Right atrium auricular region (tissue), 2 donors: ENCODE measurements at places on chromosomes 4 and X. TPM values are rescaled to one million over a fixed set of nuclear protein-coding genes. Genes with fewer than 3 reads are reported as not detected.

GRCh38 chr4:112327965-112328733, 31.0 kb downstream of the ALPK1 start:
- no peak for DNase-seq

The ETDA gene
- total RNA-seq: not detected

GRCh38 chr4:83364312-83364711, 29.7 kb upstream of the HPSE start:
- no peak for DNase-seq

GRCh38 chr4:170697045-170697444, 607.3 kb upstream of the AADAT start:
- no peak for DNase-seq

The DIAPH2 gene
- total RNA-seq: 11.6 TPM

- DNase-seq: no peak
These were observed 200.4 kb downstream of the MAB21L2 start for GRCh38 chr4:150782311-150782710.

GRCh38 chr4:4607336-4608213, 65.7 kb upstream of the STX18 start:
- no peak for DNase-seq

DNA sequence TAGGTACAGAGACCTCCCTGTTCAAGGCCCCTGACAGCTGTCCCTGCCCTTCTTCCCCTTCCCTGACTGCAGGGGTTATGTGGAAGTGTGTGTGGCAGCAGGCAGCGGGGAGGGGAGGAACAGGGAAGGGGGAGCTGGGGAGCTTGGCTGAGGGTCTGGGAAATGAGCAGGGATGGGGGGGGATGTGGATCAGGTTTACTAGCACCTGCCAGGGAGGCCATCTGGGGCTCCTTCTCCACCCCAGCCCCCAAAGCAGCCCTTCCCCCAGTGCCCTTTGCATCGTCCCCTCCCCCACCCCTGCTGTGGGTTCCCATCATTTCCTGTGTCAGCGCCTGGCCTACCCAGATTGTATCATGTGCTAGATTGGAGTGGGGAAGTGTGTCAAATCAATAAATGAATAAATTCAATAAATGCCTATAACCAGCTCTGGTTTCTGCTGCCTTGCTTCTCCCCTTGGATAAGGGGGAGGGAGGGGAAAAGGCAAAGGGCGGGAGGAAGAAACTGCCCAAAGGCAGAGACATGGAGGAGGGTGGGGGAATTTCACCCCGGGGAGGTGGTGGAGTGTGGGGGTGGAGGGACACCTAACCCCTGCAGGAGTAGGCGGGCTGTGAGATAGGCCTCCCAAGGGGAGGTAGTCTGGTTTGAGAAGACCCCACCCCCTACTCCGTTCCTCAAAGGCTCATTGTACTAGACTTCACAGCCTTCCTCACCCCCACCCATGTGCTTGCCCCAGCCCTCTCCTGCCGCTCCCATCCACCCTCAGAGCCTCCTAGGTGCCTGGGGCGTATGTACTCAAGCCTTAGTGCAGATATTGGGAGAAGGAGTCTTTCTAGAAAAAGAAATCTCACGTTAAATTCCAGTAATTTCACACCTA, 3.2 kb downstream of the CXorf65 start:
- DNase-seq: no peak

DNA sequence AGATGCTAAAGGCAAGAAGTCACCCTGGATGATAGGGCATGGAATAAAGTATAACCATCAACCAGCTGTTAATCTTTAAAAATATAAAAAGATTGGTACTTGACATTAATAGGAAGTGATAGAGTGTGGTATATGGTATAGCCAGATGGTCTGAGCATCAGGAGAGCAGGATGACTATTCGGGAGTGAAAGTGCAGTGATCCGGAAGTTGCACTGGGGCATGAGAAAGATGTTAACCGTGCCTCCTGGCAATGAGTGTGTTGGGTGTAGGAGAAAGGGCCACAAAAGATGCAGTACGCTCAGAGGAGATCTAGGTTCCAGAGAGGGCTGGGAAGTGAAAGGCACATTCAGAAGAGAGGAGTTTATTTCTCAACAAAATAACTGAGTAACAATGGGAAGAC, 65.0 kb downstream of the TSPAN7 start:
- DNase-seq: no peak

GRCh38 chr4:100949350-100949935, 397.9 kb downstream of the PPP3CA start:
- DNase-seq: no peak

The KLHL4 gene
- 2.4 TPM for total RNA-seq

GRCh38 chrX:107421337-107421861, 28.1 kb upstream of the FRMPD3 start:
- DNase-seq: no peak

- DNase-seq: no peak
These were observed 242.9 kb upstream of the PITX2 start for GRCh38 chr4:110865611-110866259.

- DNase-seq: no peak
These were observed 68.7 kb downstream of the KLHL8 start for GRCh38 chr4:87151730-87152129.

The UBE2A gene
- total RNA-seq: 30.2 TPM

The PDZD4 gene
- total RNA-seq: 2.1 TPM

- DNase-seq: no peak
These were observed 300.9 kb downstream of the BCOR start for GRCh38 chrX:39796856-39797255.
